Amygdala (tissue), 56 donors: ENCODE measurements at places on chromosomes 6 and 20.

DNA sequence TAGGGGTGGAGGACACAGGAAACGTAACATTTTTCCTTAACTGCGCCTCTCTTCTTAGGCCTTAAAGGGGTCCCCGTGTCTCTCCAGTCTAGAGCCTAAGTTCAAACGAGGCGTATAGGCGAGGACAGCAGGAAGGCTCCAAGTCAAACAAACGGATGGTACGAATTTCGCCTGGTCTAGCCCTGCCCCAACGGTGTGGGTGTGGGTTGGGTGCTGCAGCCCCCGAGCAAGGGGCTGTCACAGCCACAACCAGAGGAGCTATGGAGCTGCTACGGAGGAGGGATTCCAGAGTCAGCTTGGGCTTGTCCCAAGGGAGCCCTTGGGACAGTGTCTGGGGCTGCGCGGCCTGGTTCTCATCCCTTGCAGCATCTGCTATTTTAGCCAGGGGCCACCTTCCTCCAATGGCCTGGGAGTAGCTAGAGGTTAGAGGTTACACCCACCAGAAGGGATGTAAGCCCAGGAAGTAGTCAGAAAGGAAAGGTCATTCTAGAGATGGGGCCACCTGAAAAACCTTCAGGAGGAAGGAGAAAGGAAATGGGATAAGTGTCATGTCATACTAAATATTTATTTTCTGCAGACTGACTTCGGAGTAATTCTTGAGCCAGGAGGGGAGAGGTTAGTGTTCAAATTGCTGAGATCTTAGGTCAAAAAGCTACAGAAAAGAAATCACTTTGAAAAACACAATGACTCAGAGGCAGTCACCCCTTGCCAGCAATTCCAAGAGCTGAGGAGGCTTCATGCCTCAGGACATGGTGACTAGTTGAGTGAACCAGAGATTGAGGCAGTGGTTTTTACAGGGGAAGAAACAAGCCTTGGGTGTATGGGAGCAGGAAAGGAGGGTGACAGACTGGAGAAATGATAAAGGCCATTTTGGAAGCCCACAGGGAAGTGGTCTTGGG lies 21.7 kb downstream of the VPS52 start:
- DNase-seq: no peak

DNA sequence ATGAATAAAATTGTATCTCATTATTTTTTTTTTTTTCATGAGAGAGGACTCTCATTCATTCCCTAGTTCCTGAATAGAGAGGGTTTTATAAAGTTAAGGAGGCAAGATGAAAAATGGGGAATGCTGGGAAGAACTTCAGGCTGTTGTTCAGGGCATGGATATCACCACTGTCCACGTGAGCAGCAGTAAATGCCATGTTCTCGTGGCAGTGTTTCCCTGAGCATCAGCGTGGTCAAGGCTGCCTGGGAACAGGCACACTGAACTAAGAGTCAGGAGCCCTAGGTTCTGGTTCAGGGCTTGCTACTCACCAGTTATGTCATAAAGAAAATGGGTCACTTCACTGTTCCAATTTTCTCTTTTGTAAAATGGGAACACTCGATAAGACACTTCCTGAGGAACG lies 93.2 kb downstream of the MAN1A1 start:
- DNase-seq: no peak

DNA sequence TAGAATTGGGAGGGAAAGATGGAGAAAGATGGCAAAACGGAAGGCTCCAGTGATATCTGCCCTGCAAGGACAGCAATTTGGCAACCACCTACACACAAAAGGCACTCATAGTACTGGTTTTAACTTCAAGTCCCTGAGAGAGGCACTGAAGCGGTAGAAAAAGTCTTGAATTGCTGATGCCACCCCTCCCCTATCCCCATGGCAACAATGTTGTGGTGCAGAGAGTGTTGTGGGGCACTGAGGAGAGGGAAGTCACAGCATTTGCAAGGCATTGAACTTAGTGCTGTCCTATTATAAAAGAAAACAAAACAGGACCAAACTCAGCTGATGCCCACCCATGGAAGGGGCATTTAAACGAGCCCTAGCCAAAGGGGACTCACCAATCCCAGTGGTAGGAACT lies 343.7 kb downstream of the HAO1 start:
- no peak for DNase-seq

- DNase-seq: no peak
Measured at GRCh38 chr6:20370393-20370792, 31.3 kb upstream of the E2F3 start.

DNA sequence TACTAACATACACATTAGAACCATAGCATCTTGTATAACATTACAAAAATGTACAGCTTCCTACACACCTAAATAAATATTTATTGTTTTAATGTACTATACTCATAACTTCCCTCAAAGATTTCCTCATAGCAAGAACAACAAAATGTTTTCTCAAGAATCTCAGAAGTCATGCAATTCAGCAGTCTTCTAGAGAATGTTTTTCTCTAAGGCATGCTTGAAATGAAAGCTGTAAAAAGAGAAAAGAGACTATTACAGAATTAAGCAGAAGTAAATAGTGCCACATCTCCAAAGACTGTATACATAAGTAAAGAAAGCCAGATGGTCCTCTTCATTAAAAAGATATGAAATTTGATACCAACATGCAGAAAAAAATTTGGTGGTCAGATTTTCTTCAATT lies 672.2 kb downstream of the EPM2A start:
- no peak for DNase-seq

DNA sequence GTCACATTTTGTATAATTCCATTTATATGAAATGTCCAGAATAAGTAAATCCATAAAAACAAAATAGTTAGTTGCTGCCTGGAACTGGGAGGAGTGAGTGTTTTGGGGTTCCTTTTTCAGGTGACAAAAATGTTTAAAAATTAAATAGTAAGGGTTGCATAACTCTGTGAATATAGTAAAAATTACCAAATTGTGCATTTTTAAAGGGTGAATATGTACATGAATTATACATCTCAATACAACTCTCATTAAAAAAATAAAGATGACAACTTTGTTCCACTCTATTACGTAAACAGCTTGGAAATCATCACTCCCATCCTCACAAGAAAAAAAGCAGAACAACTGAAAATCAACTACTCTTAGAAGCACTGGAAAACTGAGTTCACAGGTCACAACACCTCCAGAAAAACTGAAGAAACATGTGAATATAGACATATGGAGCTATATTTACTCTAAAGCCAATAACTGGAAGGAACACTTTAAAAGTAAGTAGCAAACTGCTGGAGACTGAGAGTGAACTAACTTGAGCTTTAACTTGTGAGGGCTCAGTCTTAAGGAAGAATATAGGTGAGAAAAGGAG lies 40.0 kb downstream of the RANBP9 start:
- DNase-seq: no peak

GRCh38 chr6:147299035-147299434 lies 94.8 kb downstream of the STXBP5 start:
- DNase-seq: no peak

DNA sequence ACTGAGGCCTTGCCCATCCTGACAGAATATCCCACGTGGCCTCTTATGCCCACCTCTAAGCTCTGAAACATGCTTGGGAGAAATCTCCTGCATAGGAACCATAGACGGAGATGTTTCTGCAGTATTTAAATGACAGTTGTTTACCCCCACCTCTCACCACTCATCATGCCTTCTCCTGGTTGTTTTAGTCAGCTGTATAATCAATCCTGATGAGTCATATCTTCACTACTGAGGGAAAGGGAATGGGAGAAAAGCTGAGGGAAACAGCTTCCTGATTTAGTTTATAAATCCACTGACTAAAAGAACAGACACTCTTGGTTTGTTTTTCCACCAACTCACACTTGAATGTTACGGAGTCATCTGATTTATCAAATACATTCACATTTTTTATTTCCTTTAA lies 113.2 kb upstream of the TENT5A start:
- DNase-seq: no peak

GRCh38 chr6:111871207-111871606 lies 2.0 kb downstream of the FYN start:
- no peak for DNase-seq

- DNase-seq: no peak
Measured at GRCh38 chr6:31614075-31614619, 887 bp upstream of the AIF1 start.

GRCh38 chr20:62376112-62377063 lies 9.3 kb upstream of the LAMA5 start:
- DNase-seq: no peak

GRCh38 chr20:63060057-63060991 lies 53.6 kb upstream of the BHLHE23 start:
- DNase-seq: no peak

DNA sequence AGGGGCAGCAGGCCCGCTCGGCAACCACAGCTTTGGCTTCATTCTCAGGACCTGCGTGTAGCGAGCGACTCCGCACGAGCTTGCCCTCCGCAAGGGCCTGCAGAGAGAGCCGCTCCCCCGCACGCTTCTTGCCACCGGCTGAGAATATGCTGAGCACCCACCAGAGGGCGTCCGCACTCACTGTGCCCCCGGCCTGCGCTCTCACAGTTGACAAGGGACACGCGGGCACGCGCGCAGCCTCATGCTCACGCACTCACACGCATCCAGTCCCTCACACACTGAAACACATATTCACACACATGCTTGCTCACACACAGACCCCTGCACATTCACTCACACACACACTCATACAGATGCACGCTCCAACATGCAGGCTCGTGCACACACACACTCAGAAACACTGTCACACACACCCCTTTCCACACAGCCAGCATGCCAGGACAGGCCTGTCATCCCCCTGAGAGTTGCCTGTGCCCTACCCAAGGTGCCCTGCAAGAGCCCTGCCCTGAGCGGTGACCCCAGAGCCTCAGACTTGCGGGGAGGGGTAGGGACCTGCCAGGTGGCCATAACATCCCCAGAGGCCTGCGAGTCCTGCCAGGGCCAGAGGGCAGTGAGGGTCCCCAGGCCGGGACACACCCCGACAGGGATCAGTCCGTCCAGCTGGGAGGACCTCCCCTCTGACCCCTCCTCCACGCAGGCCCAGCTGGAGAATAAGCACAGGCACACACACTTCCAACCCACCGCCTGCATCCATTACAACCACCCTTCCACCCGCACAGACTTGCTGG lies 174.1 kb downstream of the BMP7 start:
- peak; percentile 48 for DNase-seq

GRCh38 chr20:21183722-21184121 lies 57.8 kb downstream of the KIZ start:
- no peak for DNase-seq

GRCh38 chr6:110410511-110410910 lies 4.9 kb downstream of the DDO start:
- no peak for DNase-seq

DNA sequence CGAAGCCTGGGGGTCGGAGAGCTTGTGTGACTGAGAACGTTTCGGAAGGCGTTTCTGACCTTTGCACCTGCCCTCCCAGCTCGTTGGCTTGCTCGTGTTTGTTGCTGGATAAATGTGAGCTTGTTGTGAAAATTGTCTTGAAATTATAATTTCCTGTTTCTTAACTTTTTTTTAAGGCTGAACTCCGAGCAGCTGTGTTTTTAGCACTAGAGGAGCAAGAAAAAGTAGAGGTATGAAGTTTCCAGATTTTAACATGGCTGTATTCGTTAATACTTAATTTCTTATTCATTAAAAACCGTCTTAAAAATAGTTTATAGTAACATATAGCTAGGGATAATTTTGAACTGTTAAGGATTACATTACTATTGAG lies 672 bp downstream of the CEP43 start:
- no peak for DNase-seq
